ENCODE measurements at places on chromosomes 13 and 19. TPM values are rescaled to one million over a fixed set of nuclear protein-coding genes. Genes with fewer than 3 reads are reported as not detected.

SPRED3 gene
- total RNA-seq, result not detected

IGFLR1 gene
- total RNA-seq, result 7.0 TPM

KIR2DL1 gene
- total RNA-seq, result 0.17 TPM

DNA sequence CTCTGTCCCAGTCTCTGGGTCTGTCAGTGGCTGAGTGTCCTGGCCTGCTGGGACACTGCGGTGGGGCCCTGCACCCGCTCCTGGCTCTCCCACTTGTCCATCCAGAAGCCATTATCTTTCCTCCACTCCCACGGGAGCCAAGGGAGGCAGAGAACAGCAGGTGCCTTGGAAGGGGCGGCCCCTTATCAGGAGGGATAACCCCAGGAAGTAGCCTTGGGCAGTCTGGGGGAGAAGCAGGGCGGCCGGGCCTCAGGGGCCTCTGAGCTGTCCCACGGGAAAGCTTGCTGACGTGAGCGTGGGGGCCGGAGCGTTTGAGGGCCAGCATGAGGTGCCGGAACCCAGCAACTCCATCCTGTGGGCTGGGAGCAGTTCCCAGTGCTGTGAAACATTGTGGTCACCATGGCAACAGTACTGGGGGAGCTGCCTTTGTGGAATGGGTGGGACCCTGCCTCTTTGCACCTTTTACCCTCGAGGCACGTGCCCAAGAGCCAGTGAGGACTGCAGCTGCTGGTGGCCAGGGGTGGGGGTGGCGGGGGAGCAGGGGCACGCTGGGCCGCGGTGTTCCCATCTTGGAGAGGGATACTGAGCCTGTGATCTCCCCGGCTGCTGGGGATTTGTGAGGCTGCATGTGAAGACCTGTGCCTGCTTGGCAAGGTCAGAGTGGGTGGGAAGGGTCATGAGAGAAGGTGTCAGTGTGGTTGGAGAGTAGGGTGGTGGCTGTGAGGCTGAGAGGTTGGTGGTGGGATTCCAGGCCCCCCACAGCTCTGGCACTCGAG lies 20.9 kb downstream of the KLHL26 start:
- no peaks in the 10 kb centered on the region for H3K36me3 ChIP-seq
- DNase-seq, result no peak
- H3K4me1 ChIP-seq, result no peaks in the 10 kb centered on the region
- no peak overlapping the region for H3K4me3 ChIP-seq
- no peaks in the 10 kb centered on the region for H3K27me3 ChIP-seq

DNA sequence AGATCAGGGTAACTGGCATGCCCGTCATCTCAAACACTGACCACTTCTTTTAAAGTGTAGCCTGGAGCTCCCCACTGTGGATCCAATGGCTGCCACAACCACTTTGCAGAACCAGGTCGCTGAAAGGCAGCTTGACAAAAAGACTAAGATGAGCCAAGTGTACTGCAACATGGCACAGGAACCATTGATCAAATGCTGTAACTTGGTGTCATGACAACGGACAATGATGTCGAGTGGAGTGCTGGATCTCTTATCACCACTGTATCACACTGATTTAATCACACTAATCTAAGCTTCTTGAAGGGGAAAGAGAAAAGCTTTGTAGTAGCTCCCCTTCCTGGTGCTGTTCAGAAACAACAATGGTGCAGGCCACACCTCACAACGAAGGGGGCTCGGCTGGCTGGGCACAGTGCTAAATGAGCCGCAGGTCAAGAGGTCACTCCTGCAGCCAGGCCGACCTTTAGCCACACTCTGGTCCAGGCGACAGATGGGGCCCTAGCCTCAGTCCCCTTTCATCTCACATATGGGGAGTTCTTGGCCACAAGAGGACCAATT lies 2.2 kb upstream of the TNFRSF19 start:
- H3K27me3 ChIP-seq, result peaks cover 8% of the 10 kb centered on the region
- DNase-seq, result no peak
- H3K4me1 ChIP-seq, result no peaks in the 10 kb centered on the region

- H3K36me3 ChIP-seq, result no peaks in the 10 kb centered on the region
- DNase-seq, result no peak
- no peak overlapping the region for H3K4me3 ChIP-seq
- H3K4me1 ChIP-seq, result no peaks in the 10 kb centered on the region
These were observed 182.3 kb downstream of the MZT1 start for GRCh38 chr13:72545030-72545719.

Measured in liver (tissue), 10 donors.